WERI-Rb-1 (cell line): ENCODE measurements at places on chromosomes 6 and 20.

DNA sequence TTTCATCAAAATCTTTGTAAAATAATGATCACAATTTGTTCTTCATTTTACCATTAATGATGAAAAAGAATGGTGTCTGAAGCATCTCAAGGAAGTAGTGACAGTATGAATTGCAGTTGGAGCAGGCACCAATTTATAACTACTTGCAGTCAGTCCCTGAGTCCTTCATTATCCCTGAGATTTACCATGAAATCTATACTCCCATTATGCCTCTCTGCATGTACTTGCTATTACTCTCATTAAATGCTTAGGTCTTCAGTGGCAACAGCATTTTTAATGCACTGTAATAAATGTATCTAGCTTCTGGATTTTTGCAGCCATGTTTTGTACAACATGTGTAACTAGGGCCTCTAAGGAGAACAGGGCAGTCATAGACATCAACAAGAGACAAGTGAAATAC, 708.8 kb downstream of the EYS start:
- no peak for DNase-seq

GRCh38 chr20:57968120-57968519, 258.3 kb upstream of the PMEPA1 start:
- DNase-seq, result no peak

GRCh38 chr20:16710781-16711180, 19.0 kb upstream of the SNRPB2 start:
- no peak for DNase-seq

GRCh38 chr20:10221021-10221420, 2.4 kb downstream of the SNAP25 start:
- peak; percentile 17 for DNase-seq

- no peak for DNase-seq
Observed at GRCh38 chr6:88997327-88997726, 33.9 kb upstream of the RNGTT start.

- DNase-seq, result peak; percentile 39
Observed at GRCh38 chr20:58891718-58892140, 39.2 kb downstream of the GNAS start.

GRCh38 chr6:137705160-137706082, 161.6 kb upstream of the TNFAIP3 start:
- DNase-seq, result peak; percentile 47

DNA sequence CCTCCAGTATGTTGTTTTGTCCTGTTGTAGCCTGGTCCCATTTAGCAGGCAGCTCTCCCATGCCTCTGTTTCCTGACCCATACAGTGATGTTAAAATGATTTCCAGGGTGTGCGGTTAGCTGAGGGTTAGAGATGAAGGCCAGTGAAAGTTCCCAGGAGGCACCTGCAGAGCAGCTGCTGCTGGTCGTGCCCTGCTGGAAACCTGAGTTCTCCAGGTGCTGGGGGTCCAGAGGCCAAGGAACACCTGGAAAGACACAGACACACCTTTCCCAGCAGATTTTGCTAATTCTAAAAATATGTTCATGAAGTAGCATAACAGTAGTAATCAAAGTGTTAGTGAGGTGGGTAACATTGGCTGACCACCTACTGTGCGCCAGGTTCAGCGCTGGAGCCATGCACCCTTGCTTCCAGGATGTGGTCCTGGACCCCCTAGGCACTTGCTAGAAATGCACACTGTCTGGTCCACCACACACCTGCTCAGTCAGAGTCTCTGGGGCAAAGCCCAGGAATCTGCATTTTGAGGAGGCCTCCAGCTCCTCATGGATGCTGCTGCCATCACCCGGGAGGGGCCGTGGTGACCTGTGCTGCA, 118.7 kb downstream of the SYNDIG1 start:
- no peak for DNase-seq

DNA sequence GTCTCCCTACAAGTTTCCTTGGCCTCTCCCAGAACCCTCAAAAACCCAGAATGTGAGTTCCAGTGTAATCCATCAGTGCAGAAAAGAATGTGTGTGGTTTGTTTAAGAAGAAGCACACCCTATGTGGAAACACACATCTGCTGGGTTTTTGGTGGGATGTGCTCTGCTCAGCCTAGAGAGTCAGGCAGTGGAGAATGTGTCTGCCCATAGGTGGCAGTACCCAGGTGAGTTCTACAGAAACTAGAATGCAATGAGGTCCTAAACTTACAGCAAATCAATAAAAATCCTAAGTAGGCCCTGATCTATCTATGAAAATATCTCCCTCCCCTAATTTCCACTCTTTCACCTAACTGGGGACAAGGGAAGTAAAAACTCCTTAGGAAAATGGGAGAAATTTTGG, 437.3 kb downstream of the DHX35 start:
- no peak for DNase-seq

DNA sequence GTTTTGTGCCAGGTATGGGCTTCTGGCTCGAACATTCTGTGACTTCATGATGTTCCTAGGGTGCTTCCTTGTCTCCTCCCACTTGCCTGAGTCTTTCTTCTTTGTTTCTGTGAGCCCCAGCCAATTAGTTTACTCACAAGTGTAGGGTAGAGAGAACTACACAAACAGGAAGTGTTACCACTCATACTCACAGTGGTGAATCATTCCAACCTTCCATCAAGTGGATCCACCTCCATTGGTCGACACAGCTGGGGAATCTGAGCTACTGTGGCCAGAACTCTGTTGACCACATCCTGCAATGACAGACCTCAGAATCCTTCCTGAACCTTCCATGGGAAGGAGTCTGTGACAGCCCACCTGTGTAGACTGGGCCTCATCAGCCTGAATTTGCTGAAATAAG, 76.8 kb downstream of the UNC5CL start:
- DNase-seq, result no peak

- peak; percentile 32 for DNase-seq
Observed at GRCh38 chr6:126172131-126172530, 167.8 kb upstream of the CENPW start.

- no peak for DNase-seq
Observed at GRCh38 chr6:70669133-70669532, 1.4 kb downstream of the SMAP1 start.

DNA sequence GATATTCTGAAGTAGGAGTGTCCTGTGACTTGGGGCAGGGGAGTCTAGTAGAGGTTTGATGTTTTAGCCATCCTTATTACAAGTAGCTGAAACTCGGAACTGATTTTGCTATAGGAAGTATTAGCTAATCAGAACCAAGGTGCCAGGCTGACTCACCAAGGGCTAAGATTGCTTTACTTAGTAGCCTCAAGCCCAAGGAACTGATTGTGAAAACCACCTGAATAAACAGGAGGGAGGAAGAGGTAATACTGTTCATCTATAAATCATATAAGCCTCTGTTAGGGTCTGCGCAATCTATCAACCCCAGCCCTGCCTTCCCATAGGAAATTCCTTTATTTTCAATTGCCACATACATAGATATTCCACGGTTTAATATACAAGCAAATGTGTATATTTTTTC, 54.4 kb downstream of the GNAS start:
- no peak for DNase-seq

GRCh38 chr6:88983532-88983931, 20.1 kb upstream of the RNGTT start:
- peak; percentile 62 for DNase-seq

GRCh38 chr6:37025621-37026466, 20.4 kb downstream of the FGD2 start:
- no peak for DNase-seq

DNA sequence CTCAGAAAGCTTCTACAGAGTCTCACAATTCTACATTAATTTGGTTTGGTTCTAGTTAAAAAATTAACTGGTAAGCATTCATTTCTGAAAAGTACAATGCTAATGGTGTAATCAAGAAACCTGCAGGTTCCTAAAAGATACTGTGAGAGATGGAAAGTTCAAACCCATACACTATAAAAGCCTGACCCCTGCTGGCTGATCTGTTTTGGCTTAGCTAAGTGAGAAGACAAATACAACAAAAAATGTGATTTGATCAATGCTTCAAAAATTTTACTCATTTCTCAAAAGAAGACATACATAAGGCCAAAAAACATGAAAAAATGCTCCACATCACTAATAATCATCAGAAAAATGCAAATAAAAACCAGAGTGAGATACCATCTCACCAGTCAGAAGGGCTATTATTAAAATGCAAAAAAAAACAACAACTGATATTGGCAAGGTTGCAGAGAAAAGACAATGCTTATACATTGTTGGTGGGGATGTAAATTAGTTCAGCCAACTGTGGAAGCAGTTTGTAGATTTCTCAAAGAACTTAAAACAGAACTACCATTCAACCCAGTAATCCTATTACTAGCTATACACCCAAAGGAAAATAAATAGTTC, 102.8 kb downstream of the MOXD1 start:
- peak; percentile 60 for DNase-seq

GRCh38 chr6:108951351-108951953, 103.2 kb downstream of the ARMC2 start:
- DNase-seq, result no peak

- no peak for DNase-seq
Observed at GRCh38 chr6:107698146-107698545, 126.0 kb downstream of the SCML4 start.

DNA sequence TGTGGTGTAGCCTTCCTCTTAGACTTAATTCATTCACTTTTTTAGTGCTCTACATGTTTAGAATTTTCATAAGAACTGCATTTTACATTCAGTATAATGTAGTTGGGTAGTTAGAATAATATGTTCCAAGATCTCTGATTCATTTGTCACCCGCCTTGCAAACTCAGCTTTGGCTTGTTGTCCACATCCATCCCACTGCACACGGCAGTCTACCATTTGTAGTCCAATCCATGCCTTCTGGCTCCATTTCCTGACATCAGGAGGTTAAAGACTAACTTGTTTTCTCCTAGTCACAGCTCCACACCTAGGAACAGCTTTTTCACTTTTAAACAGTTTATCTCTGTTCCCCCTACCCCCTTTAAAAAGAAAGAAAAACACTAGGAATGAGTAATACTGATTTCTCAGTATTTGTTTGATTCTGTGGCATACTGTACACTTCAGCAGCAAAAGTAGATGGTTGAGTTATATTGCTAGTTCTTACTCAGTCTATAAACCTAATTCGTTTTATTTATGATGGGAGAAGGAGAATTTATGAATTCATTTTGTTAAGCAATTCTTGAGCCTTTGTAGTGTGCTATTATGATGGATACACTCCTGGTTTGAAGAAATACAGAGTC, 180.9 kb downstream of the ARID1B start:
- no peak for DNase-seq

GRCh38 chr6:30219244-30219643, 6.0 kb upstream of the TRIM26 start:
- peak; percentile 73 for DNase-seq

GRCh38 chr20:25084626-25085187, 2.8 kb upstream of the VSX1 start:
- DNase-seq, result no peak

- DNase-seq, result no peak
Observed at GRCh38 chr6:118606268-118606667, 45.1 kb downstream of the CEP85L start.

DNA sequence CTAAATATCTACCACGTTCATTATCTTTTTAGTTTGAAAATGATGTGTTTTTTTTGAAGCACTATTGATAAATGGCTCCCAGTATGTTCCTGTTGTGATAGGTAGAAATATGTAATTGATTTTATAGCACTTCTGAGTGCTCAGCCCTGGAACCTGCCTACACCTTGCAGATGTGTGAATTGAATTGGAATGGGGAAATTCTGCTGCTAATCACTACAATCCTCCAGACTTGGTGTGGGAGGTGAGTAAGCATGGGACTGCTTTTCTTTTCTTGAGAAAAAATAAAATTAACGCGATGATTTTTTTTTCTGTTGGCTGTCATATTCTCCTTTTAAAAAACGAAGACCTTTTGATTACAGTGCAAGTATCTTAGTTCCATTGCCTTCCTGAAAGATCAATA, 37.1 kb upstream of the MLIP start:
- DNase-seq, result no peak

GRCh38 chr6:43904311-43905123, 134.5 kb downstream of the VEGFA start:
- DNase-seq, result no peak

DNA sequence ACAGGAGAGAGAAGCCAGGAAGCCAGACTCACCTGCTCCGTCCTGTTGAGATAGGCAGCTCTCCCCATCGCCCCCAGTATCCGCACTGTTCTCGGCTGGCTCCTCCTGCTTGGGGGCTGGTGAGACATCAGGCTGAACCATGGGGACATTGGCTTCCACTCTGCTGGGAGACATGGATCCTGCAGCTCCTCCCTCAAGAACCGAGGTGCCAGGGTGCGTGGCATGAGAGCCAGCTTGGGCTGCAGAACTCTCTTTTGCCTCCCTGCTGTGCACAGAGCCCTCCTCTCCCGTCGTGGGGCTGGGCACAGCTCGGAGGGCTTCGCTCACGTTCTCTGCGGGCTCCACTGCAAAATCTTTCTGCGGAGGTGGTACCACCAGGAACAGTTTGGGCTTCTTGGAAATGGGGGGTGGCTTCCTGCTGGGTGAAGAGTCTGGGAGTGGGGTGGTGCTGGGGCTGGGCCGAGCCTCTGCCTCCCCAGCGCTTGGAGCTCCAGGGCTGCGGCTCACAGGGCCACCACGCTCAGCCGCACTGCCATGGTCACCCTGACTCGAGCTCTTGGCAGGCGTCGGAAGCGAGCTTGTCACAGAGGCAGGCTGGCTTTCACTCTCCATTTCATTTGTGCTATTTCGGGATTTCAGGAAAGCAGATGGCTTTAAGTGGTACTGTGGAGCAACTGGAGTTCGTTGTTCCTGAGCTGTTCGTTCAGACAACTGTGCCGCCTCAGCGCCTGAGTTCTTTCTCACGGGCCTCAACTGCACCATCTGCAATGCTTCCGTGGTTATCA, 26.5 kb downstream of the HEBP2 start:
- DNase-seq, result no peak

- DNase-seq, result peak; percentile 16
Observed at GRCh38 chr20:25252686-25253421, 5.0 kb downstream of the PYGB start.

DNA sequence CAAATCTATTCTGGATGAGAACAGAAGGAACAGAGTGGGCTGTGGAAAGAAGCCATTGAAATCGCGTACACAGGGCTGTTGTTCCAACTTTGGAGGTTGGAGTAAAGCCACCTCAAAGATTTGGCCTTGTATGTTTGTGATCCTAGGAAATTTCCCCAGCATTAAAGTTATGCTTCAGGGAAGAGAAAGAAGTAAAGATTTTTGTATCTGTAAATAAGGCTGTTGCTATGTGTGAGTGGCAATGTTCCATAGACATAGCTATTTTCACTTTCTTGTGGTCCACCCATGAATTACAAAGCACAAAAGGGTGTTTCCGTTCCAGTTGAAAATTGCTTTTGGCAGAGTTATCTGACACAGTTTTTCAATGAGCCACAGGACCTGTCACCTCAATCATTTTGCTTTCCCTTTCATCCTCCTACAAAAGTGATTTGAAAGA, 321.3 kb downstream of the TFAP2B start:
- DNase-seq, result no peak

GRCh38 chr20:61775423-61775822, 290.3 kb downstream of the TAF4 start:
- DNase-seq, result no peak

GRCh38 chr6:71468841-71469700, 180.5 kb downstream of the OGFRL1 start:
- no peak for DNase-seq

DNA sequence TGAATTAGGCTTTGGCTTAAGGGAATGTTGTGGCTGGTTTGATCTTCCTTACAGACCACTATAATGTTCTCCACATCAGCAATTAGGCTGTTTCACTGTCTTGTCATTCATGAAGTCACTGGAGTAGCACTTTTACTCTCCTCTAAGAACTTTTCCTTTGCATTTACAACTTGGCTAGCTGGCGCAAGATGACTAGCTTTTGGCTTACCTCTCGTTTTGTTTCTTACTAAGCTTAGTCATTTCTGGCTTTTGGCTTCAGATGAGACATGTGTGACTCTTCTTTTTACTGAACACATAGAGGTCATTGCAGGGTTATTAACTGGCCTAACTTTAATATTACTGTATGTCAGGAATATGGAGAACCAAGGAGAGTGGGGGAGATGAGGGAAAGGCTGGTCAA, 143.2 kb downstream of the PTCHD4 start:
- no peak for DNase-seq
